DMS79 treated with DMSO at 0.1 percent for 48 hours (cell line): ENCODE measurements at places on chromosomes 2 and 18.

DNA sequence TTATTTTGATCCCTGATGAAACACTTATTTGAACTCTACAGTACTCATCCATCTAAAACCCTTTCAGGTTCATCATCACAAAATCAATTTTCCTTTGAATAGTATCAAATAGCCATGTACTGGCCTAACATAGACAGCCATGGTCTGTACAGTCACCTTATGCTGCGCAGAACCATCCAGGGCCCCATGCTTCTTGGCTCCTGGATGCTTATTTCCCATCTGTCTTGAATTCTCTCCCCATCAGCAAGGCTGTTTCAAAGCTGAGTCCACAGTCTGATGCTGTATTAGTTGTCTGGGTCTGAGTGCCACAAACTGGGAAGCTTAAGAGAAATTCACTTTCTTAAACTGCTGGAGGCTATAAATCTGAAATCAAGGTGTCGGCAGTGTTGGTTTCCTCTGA lies 290.2 kb downstream of the OSR1 start:
- DNase-seq = no peak

DNA sequence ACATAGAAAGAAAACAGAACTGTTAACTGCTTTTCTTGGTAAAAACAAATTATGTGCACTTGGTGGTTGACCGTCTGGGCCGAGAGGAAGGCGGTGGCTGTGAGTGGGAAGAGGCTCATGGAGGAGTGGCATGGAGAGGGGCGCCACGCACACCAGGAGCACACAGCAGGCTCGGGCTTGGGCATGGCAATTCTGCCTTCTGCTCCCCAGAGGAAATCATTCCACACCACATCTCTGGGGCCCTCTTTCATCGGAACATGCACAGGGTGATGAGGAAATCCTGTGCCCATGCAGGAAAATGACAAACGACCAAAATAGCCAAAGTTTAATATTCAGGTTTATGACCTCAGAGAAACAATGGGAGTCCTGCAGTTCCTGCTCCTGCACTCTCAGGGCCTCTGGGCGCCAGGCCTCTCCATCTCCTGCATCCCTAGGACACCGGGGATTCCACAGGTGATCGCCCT lies 26.4 kb downstream of the WDFY1 start:
- no peak for DNase-seq

- no peak for DNase-seq
These were observed 90.2 kb downstream of the MCFD2 start for GRCh38 chr2:46825231-46825938.

DNA sequence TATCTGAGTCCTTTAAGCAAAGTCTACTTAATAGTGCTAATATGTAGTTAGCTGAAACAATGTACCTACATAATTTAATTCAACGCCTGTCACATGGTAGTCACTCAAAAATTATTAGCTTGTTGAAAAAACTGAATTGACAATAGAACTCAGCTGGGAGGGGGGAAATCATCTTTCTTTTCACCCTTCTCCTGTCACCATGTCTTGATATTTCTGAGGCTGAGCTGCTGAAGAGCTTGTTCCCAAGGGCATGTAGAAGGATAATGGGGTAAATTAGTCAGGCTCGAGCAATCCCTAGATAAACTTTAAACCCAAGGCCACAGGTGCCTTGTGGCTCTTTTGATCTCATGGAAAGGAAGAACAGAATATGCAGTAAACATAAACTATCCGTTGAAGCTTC lies 339.6 kb upstream of the LRATD1 start:
- DNase-seq = no peak

- DNase-seq = peak; percentile 10
These were observed 74.2 kb downstream of the ZFP36L2 start for GRCh38 chr2:43152186-43152585.

DNA sequence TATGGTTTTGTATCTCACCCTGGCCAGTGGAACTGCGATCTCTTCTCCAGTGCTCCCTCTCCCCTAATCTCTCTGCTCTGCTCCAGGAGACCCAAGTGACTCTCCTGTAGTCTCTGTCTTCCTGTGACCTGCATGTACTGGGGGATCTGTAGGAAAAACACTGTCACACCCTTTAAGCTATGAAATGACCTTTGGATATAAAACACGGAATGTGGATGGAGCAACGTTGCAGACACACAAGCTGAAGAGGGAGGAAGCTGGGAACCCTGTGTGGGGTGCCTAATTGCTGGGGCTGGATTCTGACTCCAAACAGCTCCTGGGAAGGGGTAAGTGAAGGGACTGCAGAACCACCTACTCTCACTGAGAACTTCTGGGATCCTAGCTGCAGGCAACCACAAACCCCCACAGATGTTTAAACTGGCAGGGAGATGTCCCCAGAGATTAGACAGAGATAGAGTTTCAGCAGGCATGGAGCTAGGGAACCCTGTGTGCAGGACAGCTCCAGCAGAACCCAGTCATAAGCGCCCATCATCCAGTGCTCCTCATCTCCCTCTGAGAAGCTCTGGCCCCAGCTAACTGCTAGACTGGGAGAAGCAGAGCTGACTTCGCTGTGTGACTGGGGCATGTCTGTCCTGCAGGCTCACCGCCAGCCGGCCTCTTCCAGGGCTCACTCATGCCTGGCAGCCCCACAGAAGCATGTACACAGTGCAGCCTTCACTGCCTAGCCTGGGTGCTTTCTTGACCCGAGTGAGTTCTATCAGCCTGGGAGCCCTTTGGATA lies 482.7 kb upstream of the SETBP1 start:
- DNase-seq = no peak

- DNase-seq = no peak
These were observed 102.4 kb downstream of the CABLES1 start for GRCh38 chr18:23237524-23238151.

GRCh38 chr2:112623913-112624777 lies 21.6 kb upstream of the SLC20A1 start:
- DNase-seq = no peak

GRCh38 chr2:62197011-62197924 lies 1.4 kb downstream of the B3GNT2 start:
- peak; percentile 39 for DNase-seq

DNA sequence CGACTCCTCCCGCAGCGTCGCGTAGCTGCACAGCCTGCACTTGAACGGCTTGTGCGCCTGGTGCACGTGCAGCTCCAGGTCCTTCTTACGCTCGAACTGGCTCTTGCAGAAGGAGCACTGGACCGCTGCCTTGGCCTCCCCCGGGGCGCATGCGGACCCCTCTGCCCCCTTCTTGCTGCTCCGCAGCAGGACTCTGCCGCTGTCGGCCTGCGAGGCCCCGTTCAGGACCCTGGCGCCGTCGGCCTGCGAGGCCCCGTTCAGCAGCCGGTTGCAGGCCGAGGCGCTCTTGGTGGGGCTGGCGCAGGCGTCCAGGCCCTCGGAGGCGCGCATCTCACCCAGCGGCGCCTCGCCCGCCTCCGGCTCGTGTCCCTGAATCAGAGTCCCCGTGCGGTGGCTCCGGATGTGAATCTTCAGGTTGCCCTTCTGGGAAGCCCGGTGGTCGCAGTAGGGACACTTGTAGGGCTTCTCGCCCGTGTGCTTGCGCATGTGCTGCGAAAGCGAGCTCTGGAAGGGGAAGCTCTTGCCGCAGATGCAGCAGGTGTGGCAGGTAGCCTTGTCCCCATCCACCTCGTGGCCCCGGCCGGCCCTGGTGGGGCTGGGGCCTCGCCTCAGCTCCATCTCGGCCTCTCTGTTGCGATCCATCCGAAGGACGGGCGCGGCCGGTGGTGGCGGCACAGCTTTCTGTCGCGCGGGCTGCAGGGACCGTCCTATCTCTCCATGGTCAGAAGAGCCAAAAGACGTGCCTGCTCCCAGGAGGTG lies 52.5 kb downstream of the ZNF516 start:
- no peak for DNase-seq

GRCh38 chr2:224309176-224309575 lies 92.7 kb downstream of the FAM124B start:
- no peak for DNase-seq

- no peak for DNase-seq
These were observed 1.8 kb downstream of the RTKN start for GRCh38 chr2:74439803-74440377.

GRCh38 chr2:107542314-107542740 lies 284.4 kb upstream of the RGPD4 start:
- DNase-seq = no peak

- no peak for DNase-seq
These were observed 13.0 kb downstream of the HDAC4 start for GRCh38 chr2:239387811-239388210.
